ENCODE measurements at places on chromosomes 4 and X. TPM values are rescaled to one million over a fixed set of nuclear protein-coding genes. Genes with fewer than 3 reads are reported as not detected.

Gene ZNF157
- 1.4 TPM for total RNA-seq

DNA sequence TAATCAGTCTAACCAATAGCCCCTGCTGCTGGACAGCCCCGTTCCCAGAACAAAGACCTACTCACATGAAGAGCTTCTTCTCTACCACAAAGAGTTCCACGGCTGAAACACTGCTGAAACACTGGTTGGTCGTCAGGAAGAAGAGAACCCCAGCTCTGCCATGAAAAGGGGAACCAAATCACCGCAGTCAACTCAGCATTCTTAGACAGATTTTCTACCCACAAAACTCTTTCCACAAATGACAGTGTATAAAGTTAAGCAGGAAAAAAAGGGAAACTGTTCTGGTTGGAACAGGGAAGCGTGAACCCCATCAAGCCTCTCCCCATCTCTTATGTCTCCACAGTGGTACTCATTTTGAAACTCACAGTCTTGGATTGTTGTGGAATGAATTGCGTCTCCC is 57.3 kb downstream of the ABCG2 start:
- DNase-seq: no peak

Gene F8A2
- total RNA-seq: not detected

Gene F8A1
- 42.4 TPM for total RNA-seq

Gene SLC10A6
- total RNA-seq: not detected

- DNase-seq: no peak
Measured at GRCh38 chr4:152719801-152720556, 40.2 kb upstream of the TMEM154 start.

Gene TKTL2
- total RNA-seq: not detected

Gene FGG
- not detected for total RNA-seq

Gene SPANXD
- not detected for total RNA-seq

Gene GYPE
- total RNA-seq: not detected

Gene LRCH2
- total RNA-seq: not detected

Gene SLC7A11
- 16.7 TPM for total RNA-seq

DNA sequence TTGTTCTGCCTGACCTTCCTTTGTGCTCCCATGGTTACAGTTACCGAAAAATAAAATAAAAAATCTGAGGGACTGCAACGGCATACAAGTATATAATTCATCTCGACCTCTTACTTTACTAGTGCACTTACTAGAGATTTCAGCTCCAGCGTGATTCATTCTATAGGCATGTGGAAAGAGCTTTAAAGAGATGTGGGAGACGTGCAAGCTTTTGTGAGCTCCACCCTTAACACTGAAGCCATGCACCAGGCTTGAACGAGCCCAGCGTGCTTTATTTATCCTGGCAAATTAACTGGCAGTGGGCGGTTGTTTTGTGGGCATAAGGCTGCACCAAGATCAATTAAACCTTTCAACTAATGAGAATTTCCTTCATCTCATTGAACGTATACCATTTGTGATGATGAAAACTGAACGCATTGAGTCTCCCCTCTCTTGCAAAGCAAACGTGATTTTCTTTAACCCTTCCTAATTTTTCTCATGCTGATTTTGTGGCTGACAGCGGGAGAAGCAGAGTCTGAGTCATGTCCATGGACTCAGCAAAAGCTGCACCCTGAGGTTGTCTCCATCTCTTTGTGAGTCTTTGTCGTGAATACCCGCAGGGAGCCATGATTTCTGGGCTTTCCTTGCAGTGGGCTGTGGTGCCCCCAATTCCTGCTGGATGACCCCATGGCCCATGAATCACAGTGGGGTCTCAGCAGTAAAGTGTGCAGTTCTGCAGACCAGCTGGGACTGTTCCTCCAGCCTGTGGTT is 60.1 kb downstream of the MXRA5 start:
- no peak for DNase-seq

DNA sequence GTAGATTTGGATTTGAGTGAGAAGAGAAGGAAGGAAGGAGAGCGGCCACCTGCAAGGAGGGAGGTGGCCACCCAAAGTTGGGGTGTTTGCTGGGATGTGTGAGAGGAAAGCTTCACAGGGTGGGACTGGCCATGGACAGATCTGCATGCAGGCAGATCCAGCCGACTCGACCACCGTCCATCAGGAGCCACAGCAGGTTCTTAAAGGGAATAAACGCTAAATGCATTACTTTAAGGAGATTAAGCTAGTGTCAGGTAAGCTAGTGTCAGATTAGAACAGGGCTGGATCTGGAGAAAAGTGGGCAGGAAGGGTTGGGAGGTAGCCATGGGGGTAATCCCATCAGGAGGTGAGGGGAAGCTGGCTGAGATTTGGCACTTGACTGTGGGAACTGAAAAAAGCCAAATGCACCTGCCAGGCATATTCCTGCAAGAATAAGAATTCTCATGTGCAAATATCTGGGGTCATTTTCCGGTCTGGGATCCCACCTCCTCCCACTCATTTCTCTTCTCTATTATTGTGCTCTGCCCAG is 79.6 kb downstream of the MGST2 start:
- DNase-seq: no peak

- no peak for DNase-seq
Measured at GRCh38 chr4:183287309-183287659, 32.8 kb downstream of the CLDN22 start.

DNA sequence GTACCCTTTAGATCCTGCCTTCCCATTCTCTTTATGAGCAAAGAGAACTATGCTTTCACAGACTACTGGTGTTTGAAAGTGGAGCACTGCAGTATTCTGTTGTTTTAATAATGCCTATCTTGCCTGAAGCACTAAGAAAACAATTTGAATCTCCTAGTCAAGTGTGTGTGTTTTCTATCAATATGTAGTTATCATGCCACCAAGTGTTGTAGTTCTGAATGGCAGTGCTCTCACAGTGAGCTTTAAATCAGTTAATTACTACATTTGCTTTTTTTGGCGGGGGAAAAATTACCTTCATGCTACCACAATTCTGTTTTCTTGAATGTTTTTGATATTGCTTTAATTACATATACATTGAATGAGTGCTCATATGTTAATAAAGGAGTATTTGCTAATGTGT is 143.6 kb upstream of the FAM47A start:
- DNase-seq: no peak

Data from OCI-LY7 (cell line).